ENCODE measurements at places on chromosomes 2 and 18.

DNA sequence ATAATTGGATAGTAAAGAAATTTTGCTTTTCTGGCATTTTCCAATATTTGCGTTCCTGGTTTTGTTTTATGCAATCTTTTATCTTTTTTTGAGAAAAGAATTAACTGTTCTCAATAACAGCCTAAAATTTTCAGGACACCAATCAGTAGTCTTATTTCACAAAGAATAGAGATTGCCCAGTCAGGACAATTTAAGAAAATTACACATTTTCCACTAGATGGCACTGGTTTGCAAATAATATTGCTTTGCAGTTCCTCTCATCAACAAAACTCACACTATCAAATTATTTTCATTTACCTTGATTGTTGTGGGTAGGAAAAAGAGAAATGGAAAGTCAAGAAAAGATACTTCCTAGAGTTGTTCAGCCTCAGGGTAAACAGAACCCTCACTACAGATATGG lies 2.4 kb upstream of the RBM45 start:
- DNase-seq = peak; percentile 28

GRCh38 chr2:15763822-15764682 lies 172.4 kb downstream of the DDX1 start:
- DNase-seq = no peak

- DNase-seq = no peak
Measured at GRCh38 chr2:202944816-202945215, 32.7 kb downstream of the CARF start.

DNA sequence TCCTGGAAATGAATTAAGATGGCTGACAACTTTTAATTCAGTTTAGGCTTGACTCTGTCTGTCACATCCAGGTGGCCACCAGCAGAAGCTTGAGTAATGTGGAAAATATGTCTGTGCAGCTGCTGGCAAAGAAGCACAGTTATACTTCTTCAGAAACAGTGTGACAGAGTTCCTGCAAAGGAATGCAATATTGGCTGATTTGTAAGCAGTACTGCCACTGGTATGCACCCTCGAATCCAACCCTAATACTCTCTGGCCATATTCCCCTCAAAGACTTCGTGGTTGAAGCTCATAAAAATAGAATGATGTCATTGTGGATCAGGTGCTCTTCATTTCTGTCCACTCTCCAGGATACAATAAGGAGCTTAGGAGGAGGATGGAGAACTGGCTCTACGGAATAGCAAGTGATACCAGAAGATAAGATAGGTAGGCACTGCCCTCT lies 86.2 kb downstream of the METTL8 start:
- DNase-seq = peak; percentile 86

GRCh38 chr2:160376576-160376975 lies 117.0 kb downstream of the RBMS1 start:
- DNase-seq = no peak

GRCh38 chr18:26963292-26963691 lies 97.8 kb upstream of the AQP4 start:
- no peak for DNase-seq

DNA sequence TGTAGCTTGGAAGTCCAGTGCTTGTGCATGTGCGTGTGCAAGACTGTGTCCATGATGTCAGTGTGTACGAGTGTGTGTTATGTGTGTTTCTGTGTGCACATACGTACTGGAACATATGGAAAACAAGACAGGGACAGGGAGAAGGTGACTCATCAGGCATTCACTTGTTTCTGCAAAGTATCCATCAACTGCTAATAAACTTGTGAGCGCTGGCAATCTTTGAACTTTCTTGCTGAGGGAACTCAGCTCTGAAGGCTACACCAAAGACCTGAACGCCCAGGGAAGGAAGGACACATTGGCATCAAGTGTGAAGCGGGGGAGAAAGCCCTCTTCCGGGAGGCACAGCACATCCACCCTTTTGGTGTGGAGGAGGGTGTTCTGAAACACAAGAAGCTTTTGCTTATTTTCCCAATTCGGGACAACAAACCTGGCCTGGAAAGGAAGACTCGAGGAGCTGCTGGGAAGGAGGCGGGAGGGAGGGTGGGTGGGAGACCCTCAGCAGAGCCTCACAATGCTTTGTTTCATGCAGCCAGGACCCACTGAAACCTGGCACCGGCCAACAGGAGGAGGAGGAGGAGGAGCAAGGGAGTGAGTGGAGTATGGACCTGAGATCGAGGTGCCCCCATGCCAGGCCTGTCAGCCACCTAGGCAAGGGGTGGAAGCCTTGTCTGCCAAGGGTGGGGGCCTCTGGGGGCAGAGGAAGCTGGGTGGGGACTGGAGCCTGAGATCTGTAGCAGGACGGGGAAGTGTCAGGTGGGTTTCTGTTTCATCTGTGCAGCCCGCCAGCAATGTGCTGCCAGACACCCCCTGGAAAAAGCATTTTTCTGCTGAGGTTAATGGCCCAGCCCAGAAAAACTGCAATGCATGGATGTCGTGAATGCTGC lies 26.8 kb downstream of the SMAD7 start:
- peak; percentile 88 for DNase-seq

DNA sequence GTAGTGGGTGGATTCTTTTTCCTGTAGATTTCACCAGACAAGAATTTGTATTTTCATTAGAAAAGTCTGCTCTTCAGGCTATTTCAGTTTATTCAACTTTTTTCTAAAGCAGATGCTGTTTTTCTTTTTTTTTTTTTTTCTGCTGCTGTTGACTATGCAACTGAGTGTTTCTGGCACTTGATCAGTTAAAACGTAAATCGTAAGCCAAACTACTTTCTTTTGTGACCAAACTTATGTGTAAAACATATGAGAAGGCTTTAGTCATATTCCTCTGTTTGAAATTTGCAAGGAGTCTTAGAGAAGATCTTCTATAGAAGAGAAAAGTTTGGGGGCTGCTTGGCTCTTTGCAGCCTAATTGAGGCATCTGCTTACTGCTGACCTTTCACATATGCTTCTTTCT lies 170.1 kb downstream of the PARD3B start:
- DNase-seq = no peak

GRCh38 chr2:44972771-44973535 lies 31.5 kb downstream of the SIX3 start:
- DNase-seq = no peak

GRCh38 chr2:56133931-56134629 lies 49.7 kb upstream of the CCDC85A start:
- DNase-seq = no peak

- no peak for DNase-seq
Measured at GRCh38 chr2:186879312-186879711, 30.3 kb upstream of the ZSWIM2 start.

GRCh38 chr2:27494284-27494943 lies 586 bp downstream of the FNDC4 start:
- DNase-seq = peak; percentile 13

DNA sequence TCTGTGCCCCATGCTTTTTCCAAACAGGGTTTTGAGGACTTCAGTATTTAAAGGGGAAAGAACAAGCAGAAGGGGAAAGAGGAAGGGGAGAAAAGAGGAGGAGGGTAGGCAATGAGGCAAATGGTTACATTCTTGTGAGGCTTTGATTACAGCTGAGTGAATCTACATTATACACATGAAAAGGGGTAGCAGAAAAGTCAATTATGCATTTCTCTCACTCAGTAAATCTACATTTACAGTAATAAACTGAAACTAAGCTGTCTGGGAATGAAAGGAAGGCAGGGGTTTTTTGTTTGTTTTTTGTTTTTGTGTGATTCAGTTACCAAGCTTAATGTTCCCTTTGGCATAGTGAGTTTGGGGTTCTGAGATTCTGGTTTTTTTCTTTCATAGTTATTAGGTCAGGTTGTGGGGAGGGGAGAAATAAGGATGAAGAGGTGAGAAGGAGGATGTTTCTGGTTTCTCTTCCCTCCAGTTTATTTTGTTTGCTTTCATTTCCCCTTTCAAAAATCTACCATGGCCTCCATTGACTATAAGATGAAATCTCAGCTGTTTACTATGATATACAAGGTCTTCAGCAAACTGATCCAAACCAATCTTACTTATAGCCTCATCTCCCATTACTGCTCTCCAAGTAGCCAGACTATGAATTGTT lies 18.7 kb downstream of the C18orf63 start:
- DNase-seq = no peak

DNA sequence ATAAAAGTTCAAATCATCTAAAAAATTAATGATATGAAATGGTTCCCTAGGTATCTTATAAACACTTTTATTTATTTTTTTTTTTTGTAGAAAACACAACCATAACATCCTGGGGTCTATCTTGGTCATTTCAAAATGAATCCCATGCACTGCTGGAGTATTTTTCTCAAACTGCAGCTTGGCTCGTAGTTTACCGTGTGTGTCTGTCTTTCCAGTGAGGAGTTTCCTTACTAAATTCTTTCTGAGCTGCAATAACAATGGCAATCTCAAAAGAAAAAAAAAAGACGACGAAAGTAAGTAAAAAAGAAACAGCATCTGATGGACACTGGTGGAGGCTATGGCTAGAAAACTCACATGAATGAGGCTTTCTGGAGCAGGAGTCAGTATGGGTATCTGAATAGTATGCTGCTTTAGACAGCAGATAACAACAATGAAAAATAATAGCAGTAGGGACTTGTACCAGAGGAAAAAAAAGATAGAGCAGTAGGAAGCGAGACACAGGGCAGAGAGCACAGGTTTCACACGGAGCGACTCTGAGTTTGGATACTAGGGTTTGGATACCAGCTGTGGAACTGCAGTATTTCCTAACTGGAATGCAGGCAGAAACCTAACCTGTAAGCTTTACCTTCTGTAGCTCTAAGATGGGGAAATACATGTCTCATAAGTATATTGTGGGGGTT lies 43.5 kb downstream of the CALCRL start:
- no peak for DNase-seq

DNA sequence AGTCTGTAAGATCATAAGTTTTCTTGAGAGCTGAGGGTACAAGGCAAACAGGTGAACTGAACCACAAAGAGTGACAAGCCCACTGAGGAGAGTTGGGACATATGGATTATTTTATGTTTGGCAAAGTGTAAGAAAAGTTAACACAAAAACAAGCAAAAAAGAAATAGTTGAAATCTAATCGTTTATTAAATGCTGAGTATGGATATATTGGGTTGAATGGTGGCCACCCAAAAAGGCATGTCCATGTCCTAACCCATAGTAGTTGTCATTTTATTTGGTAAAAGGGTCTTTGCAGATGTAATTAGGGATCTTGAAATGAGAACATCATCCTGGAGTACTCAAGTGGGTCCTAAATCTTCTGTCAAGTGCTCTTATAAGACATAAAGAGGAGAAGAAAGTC lies 24.9 kb upstream of the TWIST2 start:
- DNase-seq = no peak

DNA sequence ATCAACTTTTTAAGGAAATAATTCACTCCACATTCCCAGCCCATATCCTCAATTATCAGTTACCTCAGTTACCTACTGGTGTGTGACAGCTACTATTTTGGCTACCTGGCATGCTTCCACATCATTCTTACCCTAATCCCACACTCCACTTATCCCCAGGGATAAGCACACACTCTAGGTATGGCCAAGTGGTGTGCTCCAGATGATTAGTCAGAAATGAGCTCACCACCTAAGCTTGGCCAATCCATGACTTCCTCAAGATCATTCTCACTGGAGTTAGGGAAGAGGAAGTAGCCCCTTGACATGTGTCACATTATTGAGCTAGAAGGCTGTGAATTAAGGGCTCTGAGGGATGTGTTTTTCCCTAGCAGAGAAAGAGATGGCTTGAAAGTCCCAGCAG lies 20.9 kb upstream of the SMAD4 start:
- DNase-seq = peak; percentile 46

DNA sequence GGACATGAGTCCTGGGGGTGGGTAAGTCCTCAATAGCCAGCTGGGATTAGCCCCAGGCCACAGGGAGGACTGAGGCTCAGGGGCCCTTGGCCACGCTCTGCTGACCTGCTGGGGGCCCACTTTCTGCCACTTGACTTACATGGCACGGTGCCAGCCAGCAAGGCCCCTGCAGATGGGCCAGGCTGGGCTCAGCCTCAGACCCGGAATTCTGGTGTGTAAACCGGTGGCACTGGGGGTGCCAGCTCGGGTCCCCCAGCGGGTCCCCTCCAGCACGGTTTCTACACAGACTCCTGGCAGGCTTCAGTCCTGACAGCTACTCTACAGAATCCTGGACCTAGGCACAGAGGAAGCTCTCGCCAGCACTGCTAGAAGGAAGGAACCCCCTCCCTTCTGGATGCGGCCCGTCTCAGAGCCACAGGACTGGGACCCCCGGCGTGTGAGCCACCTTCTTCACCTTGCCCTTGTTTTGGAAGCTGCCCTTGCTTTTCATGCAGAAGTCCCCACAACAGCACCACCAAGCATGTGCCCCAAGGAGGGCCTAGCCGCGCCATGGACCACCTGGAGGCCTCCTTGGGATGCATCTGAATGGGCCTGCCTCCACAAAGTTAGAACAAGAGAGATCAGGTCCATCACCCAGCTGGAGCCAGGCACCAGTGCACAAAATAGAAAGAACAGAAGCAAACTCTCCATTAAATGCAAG lies 8.0 kb downstream of the HDAC4 start:
- DNase-seq = no peak

DNA sequence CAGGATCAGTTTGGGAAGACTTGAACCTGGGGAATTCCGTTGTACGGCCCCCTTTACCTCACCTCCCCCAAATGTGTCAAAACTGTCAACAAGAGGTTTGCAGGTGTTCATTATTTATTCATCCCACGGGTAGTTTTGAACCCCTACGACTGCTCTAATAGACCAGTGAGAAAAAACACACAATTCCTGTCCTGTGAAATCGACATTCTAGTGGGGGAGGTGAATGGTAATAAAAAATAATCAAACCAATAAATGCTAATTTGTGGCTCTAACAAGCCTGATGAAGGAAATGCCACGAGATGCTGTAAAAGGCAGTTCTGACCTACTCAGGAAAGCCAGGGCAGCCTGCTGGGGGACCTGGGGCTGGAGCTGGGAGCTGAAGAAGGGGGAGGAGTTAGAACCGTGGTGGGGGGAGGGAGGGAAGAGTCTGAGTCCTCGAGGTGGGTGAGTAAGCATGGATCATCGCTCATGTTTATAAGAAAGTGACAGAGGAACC lies 463 bp upstream of the DNAJB2 start:
- no peak for DNase-seq

- DNase-seq = no peak
Measured at GRCh38 chr2:147863835-147864234, 19.0 kb downstream of the ACVR2A start.

- DNase-seq = no peak
Measured at GRCh38 chr18:36212301-36213171, 25.2 kb downstream of the MOCOS start.

- peak; percentile 46 for DNase-seq
Measured at GRCh38 chr2:11750422-11750821, 4.0 kb downstream of the LPIN1 start.

DNA sequence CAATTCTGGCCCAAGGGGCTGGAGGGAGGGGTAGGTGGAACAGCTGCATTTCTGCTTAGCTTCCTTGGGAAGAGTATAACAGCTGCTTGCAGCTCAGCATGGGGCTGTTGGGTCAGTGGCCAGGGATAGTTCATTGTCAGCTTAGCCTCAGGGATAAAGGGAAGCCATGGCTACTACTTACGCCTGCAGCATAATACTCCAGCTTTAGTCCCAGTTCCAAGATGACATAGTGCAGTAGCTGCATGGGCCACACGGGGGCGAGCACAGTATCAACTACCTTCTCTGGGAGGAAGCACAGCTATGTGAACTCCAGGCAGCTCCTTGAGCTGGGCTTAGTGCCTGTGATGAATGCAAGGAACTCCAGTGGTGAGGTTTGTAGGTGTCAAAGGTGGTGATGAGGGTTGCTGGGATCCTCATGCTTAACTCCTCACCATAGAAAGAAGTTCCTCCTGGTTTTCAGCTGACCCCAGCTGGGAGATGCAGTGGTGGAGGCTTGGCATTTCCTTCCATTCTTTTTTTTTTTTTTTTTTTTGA lies 35.4 kb upstream of the RHOB start:
- DNase-seq = peak; percentile 68

Measured in fibroblast of skin of right quadriceps (primary cell).